ENCODE measurements at places on chromosomes 5 and 9. TPM values are rescaled to one million over a fixed set of nuclear protein-coding genes. Genes with fewer than 3 reads are reported as not detected.

RNF44 gene
- total RNA-seq, result 23.5 TPM

- no peak for DNase-seq
These were observed 57.5 kb downstream of the PIP5K1B start for GRCh38 chr9:68762570-68762969.

DNA sequence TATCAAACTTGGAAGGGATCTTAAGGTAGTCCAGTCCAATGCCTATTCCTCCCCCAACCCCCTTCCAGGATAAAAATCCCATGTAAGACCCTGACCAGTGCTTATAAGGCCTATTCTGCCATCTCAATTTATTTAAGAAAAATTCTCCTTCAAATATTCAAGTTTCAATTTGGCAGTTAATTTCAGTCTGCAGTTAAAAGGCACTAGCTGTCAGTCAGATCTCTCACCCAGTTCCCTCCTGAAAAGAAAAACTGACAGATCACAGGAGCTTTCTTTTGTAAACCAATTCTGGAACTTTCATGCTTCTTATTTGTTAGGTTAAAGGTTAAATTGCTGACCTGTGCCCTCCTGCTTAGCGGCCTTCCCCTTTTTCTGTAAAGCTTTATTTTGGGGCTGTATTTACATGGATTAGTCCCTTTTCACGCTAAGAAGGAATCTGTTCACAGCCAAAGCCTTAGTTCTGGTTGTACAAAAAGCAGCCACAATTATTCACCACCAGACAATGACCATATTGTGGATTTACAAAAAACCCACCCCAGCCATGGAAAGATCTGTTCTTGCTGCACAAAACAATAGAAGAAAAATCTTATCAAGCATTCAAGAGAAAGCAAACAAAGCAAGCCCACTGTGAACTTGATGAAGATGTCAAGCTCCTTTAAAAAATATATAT, 68.7 kb downstream of the DENND1A start:
- DNase-seq, result no peak

DNA sequence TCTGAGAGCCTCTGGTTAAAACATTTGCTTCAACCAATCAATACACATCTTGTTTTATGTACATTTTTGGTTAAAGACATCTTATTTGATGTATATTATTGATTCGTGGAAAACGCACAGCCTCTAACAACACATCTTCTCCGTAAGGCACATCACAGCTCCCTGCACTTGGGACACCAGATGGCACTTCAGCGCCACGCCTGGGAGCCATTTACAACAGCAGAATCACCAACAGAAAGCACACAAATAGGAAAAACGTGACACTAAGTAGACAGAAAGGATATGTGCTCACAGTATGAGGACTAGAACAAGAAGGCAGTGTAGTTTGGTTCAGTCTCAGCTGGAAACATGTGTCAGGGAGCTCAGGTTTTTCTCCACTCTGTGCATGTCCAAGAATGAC, 199.7 kb downstream of the ROR2 start:
- no peak for DNase-seq

DNA sequence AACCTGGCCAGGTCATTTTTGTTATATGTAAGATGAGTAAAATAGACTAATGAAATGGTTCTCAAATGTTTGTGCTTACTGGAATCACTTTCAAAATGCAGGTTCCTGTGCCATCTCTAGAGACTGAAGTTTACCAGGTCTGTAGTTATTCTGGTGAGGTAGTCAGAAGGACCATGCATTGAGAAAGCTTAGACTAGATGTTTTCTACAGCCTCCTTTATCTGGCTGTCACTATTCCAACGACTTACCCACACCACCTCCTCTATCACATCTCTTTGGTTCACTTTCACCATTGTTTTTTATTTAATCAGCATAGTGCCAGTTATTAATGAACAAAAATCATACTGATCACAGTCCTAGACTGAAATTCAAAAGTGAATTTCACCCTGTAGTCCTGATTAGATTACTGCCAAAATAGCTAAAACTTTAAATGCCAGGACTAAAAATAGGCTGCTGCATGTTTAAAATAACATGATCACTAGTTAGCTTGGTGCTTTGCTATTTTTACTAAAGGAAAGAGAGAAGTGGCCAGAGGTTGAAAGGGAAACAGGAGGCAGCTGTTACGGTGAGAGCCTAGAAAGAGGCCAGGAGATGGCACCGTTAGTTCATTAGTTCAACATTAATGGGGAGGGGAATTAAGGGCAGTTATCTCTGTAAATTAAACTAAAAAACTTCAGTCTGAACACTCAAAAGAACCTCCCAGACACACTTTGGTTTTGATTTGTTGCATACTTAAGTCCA, 13.9 kb upstream of the FNIP1 start:
- no peak for DNase-seq
